ENCODE measurements at places on chromosomes 1 and 21.

DNA sequence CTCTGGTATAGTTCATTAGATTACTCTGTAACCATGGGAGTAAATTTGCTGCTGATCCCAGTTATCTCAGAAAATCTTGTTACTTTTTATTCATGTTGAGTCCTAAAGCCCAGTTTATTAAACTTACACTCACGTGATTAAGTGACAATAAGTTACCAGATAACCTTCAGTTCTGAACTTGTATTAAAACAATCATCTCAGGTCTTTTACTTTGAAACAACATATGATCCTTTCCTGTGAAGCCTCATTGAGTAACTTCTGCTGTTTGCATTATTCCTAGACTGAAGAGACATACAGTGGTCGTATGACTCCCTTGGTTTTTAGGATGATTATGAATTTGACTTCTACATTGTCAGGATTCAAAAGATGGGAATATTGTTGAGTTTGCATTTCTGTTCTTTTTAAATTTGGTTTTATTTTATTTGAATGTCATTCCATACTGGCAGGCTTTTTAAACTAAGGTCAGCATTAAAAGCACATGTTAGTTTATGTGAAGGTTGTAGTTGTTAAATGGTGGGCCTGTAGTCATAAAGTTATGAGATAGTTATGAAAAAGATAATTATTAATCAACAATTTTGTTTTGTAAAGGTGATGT, 117.9 kb downstream of the CD247 start:
- no peak for DNase-seq

GRCh38 chr1:6001992-6002576, 9.9 kb upstream of the NPHP4 start:
- no peak for DNase-seq

DNA sequence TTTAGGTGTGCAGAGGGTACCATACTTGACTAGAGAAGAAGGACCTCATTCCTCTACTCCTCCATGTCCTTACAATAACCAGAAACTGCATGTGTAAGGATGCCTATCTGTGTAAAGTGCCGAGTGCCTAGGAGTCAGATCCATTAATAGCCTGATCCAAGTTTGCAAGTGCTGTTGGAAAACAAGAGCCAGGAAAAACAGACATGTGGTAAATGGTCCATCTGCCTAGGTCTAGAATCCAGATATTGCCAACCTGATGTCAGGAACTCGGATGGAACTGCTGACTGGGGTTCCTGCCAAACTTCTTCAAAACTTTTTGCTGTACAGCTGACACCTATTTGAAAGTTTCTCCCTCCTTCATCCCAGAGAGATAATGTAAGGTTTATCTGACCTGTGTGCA, 239.4 kb upstream of the CAMK1G start:
- DNase-seq = no peak

DNA sequence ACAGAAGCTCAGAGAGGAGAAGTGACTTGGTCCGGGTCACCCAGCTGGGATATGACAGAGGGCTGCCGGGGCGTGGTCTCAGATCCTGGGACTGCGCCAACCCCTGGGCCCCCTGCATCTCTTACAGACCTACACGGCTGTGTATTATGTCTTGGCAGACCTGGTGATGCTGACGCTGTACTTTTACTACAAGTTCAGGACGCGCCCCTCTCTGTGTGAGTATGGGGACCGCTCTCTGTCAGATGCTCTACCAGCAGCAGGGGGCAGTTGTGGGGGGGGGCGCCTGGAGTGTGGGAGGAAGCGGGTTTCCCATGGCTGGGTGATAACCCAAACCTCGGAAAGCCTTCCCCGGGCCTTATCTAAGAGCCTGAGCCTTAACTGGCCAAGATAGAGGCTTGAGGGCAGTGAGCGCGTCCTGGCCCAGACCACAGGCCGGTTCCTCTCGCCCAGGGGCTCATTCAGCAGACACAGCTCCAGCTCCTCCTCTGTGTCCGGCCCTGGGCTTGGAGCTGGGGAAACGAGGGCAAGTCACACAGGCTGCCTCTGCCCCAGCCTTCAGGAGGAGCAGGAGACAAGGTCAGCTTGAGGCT, 13.3 kb downstream of the SLC66A1 start:
- no peak for DNase-seq

DNA sequence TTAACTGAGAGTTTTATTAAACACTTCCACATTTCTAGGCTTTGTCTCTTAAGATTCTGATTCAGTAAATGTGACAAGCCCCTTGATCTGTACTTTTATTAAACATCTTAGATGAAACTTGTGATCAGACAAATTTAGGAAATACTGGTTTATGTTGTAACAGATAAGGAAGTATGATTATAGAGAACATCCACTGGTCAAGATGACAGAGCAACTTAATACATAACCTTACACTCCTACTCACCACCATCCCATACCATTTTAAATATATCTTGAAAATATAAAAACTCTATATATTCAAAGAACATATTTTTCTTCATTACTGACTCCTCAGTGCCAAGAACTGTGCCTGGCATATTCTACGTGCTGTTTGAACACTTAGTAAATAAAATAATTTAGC, 217.5 kb downstream of the LRRC40 start:
- DNase-seq = no peak

GRCh38 chr1:243507001-243507671, 251.3 kb downstream of the SDCCAG8 start:
- no peak for DNase-seq

GRCh38 chr1:174988539-174988938, 11.2 kb upstream of the CACYBP start:
- DNase-seq = no peak

- DNase-seq = no peak
Measured at GRCh38 chr1:7642781-7643529, 128.1 kb upstream of the VAMP3 start.

DNA sequence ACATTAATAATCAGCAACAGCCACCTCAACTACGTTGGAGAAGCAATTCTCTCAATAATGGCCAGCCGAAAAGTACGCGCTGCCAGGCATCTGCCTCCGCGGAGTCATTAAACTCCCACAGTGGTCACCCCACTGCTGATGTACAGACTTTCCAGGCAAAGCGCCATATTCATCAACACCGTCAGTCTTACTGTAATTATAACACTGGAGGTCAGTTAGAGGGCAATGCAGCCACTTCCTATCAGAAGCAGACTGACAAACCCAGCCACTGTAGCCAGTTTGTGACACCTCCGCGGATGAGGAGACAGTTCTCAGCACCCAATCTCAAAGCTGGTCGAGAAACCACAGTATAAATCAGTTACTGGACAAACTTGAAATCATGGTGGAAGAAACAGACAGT, 93.9 kb downstream of the KIF1B start:
- no peak for DNase-seq

- no peak for DNase-seq
Measured at GRCh38 chr1:234914606-234915290, 213.9 kb downstream of the TOMM20 start.

DNA sequence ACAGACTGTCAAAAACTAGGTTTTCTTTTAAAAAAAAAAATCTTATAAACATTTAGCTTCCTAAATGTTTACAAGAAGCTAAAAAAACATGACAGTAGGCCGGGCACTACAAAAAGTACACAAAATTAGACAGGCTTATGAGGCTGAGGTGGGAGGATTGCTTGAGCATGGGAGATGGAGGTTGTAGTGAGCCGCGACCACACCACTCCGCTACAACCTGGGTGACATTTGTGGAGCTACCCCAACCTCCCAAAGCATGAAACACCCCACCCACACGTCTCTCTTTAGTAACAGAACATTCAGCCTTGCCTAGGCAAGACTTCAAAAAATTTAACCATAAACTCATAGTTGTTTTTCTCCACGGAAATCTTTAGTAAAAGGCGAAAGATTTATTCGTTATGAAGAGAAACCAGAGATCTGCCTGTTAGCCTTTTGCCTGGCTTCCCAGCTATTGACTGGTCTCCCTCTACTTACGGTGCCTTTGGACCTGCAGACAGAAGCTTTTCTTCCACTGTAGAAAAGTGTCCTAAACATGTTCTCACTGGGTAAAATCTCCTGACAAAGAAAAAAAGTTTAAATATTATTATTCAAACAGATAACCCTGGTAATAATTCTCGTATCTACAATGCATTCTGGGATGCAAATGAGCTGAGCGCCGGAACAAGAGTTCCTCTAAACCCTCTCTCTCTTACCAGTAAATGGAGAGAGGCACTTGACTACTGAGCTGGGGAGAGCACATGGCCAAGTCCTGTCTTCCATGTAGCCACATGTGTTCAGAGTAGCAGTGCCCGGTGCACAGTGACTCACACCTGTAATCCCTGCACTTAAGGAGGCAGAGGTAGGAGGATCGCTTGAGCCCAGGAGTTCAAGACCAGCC, 9.2 kb downstream of the RNU5D-1 start:
- DNase-seq = peak; percentile 95

All from keratinocyte (primary cell).